GM13976 (cell line): ENCODE measurements at places on chromosomes 5 and 9.

DNA sequence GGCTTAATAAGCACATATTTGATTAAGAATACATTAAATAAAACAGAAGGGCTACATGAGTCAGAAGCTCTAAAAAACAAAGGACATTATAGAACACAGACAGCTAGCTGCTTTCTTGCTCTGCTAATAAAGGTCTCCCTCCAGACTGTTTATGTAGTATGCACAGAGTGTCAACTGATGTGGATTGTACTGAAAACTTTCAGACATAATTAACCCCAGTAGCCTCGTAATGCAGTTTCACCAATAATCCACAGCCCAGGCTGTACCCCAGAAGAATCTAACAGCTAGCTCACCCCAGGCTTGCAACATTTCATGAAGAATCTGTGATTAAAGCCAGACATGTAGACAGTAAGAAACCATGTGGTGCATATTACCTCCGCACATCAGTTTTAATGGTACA is 30.8 kb downstream of the FGF10 start:
- no peak for DNase-seq

DNA sequence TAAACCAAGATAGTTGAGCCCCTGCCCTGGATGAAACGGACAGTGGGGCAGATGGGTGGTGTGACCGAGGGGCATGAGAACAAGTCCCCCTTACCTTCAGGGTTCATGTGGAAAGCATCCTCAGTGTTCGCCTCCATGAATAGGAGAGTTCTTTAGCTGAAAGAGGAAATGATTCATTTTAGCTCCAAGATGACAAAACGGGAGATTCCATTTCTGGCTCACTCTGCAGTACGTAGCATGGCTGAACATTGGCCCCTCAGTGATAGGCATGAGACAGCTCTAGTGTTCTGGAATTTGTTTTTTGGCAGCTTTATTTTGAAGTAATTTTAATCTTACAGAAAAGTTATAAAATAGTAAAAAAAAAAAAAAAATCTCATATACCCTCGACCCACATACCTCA is 70.2 kb upstream of the AGXT2 start:
- DNase-seq, result peak; percentile 18

- DNase-seq, result no peak
Observed at GRCh38 chr9:20552874-20553557, 69.3 kb downstream of the MLLT3 start.

DNA sequence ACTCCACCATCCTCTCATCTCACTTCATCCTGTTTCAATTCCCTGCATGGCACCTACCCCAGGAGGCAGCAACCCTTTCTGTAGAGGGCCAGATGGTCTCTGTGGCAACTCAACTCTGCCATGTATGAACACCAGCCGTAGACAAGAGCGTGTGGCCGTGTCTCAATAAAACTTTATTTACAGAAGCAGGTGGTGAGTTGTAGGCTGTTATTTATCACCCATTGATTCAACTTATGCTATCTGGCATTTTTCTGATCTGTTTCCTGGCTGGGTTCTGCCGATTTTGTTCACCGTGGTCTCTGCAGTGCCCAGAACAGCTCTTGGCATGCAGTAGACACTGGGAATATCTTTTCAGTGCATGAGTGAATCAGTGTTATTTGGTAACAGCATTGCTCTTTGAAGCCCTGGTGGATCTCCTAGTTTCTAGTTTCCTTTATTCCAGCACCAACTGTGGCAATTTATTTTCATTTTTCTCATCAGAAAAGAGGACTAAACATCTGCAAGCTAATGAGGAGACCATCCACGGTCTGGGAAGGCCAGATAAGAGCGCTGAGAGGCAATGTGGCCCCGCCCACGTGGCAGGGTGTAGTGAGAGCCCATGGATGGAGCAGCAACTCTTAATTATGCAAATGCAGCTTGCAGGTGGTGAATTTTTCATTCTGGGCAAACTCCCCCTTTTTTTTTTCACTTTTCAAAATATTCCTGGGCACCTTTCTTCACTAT is 77.9 kb downstream of the CTSL start:
- no peak for DNase-seq

DNA sequence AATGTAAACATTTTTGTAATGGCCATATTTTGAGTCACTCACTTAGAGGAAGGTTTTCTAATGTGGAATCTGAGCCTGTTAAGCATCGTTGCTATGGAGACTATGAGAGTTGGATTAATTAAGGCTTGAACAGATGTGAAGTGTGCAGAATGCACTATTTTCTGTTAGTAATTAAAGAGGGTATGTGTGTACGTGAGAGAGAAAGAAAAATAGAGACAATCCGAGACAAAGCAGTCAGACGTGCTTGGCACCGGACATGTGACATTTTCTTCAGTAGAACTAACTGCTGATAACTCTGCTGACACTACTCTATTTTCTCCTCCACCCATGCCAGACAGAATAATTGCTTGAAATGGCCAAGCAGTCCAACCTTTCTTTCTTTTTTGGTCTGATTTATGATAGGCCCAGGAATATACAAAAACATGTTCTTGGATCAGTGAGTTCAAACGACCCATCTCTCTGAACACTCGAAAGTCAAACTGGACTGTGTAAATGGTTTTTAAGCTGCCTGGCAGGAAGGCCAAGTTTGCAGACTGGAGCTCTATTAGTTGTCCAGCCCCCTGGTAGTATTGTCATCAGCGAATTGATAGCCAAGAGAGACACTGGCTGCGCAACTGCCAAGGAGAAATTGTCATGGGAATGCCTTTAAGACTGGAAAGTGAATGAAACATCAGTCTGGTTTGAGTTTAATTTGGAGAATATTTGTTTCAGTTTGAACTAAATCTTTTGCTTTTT is 322.1 kb downstream of the ARHGEF28 start:
- no peak for DNase-seq

- no peak for DNase-seq
Observed at GRCh38 chr9:16611001-16611400, 259.5 kb downstream of the BNC2 start.

DNA sequence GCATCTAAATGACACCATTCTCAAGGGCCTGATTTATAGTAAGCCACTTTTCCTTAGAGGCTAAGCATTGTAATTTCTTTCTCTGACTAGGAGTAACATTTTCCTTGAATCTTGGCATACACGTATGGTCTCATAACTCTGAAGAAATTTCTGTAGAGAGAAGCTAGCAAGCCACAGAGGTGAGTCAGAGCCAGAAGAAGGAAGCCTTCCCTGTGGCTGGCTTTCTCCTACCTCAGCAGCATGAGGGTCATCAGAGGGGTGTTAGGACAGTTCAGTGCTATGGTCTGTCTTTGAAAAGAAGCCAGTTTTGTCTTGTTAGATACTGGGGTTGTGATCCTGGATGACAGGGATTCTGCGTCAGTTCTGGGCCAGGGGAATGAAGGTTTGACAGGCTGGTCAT is 3.2 kb downstream of the SNX30 start:
- DNase-seq, result no peak

DNA sequence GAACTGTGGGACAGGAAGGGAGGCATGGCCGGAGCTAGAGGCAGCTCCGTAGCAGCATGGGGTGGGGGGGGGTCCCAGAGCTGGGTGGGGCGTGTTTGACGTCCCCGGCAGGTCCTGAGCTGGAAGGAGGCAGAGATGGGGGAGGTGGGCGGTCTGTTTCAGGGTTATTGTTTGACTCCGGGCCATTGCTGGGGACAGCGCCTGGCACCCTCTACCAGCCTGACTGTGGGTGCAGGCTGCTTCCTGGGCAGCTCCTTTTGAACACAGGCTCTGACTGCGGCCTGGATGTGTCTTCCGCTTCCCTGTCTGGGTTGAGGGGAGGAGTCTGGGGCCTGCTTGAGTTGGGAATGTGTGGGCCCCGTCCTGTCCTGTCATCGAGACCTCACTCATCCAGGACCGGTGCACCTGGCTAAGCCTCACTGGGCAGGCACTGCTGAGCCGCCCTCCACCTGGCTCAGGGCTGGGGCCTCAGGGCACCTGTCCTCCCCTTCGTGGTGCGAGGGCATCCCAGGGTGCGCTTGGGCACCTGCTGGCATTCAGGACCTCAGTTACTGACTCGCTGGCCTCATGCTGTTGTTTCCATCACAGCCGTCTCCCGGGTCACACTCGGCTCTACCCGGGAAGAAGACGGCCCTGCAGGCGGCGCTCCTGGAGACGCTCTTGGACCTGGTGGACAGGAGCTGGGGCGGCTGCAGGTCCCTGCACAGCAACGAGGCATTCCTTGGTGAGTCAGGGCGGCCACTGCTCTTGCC is 26.5 kb downstream of the CEP72 start:
- no peak for DNase-seq

DNA sequence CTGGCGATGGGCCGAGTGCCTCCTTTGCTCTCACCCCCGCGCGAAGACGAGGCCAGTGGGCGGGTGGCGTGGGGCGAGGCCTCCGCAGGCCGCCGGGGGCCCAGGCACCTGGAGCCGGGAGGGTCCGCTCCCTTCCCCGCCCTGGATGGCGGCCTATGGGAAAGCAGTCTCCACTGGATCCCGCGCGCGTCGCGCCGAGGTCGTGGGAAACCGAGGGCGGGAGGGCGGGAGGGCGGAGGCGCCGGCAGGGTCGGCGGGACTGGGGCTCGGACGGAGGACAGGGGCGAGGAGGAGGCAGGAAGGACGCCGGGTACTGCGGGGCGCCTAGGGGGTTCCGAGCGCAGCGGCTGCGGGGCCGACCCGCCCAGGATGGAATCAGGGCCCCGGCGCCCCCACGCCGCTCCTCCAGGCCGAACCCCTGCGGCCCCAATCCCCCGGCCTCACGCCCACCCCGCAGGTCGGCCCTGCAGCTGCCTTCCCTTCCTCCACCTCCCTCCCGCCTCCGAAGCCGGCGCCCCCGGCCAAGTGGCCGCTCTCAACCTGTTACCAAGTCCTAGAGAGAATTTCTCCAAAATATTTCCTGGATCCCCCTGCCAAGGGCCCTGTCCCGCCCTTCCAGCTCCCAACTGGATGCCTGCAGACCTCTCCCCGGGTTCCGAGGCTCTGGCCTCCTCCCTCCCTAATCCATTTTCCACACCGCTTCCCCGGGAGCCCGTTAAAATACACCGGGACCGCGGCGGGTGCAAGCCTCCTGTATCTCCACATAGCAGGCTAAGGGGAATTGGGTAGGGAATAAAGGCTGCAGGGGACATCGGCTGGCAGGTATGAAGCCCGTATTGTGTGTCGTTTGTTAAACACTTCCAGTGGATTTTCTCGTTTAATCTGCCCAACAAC is 146.3 kb downstream of the ERCC6L2 start:
- DNase-seq, result peak; percentile 56

DNA sequence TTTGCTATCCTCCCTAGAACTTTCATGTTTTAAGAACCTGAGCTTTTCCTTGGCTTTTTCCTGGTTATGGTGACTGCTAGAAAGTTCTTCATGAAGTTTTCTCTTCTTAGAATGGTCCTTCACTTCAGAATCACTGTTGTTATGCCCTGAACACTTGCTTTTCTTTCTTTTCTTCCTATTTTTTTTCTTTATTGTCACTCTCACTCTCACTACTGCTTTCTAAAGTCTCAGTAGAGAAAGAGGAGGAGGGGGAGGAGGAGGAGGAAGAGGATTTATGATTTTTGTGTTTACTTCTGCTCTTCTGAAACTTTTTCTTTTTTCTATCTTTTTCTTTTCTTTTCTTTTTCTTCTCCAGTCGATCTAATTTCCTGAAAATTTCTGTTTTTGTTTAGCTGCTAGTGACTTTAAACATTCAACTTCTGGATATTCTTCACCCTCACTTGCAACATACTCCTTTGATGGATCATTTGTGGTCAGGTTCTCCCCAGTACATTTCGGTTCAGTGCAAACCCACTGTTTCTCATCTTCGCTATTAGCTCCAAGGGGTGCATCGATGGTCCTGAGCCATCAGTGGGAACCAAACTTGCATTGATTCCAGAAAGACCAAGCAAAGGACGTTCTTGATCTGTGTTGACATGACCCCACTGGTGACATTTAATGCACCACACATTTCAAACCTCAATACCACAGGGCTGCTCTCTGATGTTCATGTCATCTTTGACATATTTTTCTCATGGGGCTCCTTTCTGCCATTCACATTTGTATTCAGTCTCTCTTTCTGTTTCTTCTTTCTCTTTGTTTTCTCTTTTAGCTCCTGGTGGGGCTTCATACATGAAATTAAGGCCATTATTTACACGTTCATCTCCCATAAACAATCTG is 81.6 kb upstream of the HAND1 start:
- DNase-seq, result no peak

- DNase-seq, result no peak
Observed at GRCh38 chr5:111201705-111202104, 22.5 kb upstream of the CAMK4 start.

- no peak for DNase-seq
Observed at GRCh38 chr5:35213608-35214007, 16.7 kb downstream of the PRLR start.

- DNase-seq, result no peak
Observed at GRCh38 chr9:69204849-69205248, 30.8 kb downstream of the TJP2 start.

DNA sequence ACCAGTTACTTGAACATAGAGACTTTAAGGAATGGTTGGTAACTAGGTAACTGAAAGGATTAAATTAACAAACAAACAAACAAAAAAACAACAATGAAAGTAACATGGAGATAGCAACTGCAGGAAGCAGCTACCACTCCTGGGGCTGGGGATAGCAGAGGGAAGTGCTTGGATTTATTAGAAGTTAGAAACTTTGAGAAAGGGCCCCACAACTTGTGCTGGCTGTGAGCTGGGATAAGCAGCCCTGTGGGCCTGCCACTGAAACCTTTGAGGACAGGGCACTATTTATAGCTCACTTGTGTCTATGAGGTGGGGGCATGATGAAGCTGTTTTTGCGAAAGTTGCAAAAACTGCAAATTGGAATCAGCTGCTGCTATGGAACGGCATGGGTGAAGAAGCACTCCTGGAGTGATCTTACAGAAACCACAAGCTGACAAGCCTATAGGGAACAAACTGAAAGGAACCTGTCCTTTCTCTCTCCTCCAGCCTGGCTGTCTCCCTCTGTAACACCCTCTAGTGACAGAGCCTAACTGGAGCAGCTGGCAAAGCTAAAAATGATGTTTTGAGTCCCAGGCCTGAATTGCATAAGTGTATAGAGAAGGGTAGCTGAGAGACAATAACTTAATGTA is 91.4 kb upstream of the RANBP6 start:
- DNase-seq, result peak; percentile 45

DNA sequence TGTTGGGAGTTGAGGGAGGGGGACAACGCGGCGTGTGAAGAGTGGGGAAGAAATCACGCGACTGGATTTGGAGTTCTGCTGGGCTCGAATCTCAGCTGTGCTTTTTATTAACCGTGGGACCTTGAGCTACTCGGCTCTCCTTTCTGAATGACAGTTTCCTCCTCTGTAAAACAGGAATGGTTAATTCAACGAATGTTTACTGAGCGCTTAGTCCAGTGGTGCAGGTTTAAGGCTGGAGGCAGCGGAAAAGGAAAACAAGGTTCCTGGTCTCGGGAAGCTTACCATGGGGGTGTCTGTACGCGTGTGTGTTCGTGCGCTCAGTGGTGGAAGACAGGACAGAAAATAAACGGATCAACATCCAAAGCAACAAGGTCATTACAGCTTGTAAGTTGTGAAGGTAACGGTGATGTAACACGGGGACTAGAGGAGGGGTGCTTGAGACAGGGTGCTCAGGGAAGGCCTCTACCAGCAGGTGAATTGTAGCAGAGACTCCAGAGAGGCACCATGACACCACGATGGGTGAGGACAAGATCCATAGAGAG is 277 bp downstream of the EIF4E1B start:
- DNase-seq, result no peak

DNA sequence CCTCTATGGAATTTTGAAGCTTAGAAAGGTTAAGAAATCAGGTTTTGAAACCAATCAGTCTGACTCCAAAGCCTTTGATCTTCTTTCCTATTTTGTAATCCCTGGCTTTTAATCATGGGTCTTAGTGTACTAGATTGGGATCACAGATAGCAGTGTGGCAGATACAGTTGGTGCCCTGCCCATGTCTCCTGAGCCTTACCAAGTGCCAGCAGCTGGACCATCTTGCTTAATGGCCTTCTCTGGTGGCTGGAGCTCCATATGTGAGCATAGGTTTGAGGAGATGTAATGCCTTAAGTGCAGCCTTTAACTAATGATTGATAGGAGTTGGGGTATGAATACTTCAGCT is 16.7 kb upstream of the RIC1 start:
- DNase-seq, result no peak
